Stimulated activated CD8-positive, alpha-beta memory T cell treated with anti-CD3 and anti-CD28 coated beads, Interleukin-7, amount 100 ng/mL, for 4 hours (primary cell): ENCODE measurements at places on chromosomes 2 and 18.

DNA sequence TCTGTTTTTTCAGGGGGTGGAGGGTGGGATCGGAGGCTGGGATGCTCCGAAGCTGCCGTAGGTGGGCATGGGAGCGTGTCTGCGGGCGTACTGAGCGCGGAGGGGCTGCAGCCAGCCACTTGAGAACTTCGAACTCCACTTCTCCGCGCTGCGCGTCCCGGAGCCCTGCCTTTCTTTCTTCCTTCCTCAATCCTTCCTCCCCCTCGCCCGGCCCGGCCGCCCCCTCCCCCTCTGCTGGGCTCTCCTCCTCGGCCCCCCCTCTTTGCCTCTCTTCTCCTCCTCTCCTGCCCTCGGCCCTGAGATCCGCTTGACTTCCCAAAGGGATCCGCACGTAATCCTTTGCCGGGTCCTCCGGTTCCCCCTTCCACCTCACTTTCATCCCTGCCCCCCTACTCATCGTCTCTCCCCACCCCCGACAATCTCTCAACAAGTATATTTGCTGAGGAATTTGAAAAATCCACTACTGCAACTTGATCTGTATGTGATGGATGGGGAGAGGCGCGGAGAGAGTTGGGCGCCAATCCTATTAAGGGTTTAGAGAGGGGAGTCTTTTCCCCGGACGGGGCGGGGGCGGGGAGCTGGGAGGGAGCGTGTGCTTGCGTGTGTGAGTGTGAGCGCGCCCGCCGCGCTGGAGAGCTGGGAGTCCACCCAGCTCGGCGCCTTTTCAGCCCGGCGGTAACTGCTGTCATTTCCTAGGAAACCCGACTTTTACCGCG is 1.1 kb downstream of the GLI2 start:
- DNase-seq = no peak

DNA sequence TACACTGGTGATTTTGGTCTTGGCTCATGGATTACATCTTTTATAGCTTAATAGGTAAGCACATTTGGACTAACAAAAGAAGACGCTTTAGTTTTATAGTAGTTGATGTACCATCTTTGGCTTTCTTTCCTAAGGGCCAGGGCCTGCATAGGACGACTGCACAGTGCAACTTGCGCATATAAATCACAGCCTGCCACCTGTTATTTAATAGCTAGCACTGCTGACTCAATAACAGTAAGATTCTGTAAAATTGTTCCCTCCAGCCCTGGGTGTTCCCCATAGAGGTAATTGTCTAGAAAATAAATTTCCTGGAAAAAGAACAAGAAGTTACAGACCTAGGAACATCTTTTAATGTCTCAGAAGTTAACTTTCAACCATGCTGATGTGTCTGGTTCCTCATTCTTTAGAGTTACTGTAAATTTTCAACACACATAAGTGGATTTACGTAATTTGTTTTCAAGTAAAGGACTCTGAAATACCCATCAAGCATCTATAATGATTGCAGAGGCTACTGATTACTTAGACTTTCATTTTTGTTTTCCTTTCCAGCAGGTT is 594.2 kb upstream of the NXPH2 start:
- no peak for DNase-seq

GRCh38 chr2:165573534-165574461 is 104.3 kb downstream of the CSRNP3 start:
- no peak for DNase-seq

DNA sequence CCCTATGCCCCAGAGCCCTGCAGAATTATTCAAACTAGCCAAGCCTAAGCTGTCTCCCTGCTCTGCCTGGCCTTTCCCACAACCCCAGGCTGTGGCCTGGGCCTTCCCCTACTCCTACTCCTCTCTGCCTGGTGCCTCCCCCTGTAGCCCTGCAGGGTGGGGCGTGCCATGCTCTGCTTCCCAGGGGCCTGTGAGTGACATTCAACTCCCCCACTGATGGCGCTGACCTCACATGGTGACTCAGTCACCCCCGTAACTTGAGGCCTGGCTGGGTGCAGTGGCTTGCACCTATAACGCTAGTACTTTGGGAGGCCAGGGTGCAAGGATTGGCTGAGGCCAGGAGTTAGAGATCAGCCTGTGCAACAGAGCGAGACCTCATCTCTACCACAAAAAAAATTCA is 60.6 kb downstream of the KIF1A start:
- no peak for DNase-seq

DNA sequence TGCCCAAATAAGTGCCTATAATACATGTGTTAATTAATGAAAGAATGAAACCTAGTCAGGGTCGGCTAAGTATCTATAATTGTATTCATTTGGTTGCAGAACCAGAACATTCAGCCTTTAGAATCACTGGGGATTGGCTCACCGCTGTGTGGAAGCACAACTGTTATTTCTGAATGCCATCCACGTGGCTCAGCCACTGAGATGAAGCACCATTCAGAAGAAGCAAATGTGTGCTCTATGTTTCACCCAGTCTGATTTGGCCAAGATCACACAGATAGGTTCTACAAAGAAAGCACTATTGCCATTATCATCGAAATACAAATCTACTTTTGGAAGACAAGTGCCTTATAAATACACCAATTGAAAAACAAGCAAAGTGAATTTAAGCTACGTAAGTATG is 30.6 kb upstream of the SPOPL start:
- DNase-seq = no peak

GRCh38 chr18:75081486-75081885 is 127.5 kb downstream of the PTGR3 start:
- no peak for DNase-seq

- DNase-seq = no peak
These were observed 667.6 kb downstream of the STK39 start for GRCh38 chr2:167579826-167580225.

DNA sequence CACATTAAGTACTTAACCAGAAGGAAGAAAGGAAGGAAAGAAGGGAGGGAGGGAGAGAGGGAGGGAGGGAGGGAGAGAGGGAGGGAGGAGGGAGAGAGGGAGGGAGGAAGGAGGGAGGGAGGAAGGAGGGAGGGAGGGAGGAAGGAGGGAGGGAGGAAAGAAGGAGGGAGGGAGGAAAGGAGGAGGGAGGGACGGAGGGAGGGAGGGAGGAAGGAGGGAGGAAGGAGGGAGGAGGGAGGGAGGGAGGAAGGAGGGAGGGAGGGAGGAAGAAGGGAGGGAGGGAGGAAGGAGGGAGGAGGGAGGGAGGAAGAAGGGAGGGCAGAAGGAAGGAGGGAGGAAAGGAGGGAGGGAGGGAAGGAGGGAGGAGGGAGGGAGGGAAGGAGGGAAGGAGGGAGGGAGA is 363.3 kb downstream of the MBD2 start:
- no peak for DNase-seq

DNA sequence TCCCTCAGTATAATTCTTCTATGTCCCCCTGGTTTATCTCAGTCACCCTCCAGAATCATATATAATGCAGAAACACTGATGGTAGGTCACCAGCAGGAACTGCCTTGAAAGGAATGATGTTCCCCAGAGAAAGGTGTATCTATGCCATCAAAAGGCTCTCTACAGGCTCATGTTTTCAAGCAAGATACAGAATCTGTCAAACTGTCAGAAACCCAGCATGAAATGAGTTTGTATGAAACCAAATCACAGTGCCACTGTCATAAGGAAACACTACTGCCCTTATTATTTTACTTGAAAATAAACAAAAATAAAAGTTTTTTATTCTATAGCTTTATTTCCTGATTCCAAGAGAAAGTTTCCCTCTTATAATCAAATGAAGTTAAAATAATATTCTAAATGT is 1064.5 kb upstream of the DDX18 start:
- DNase-seq = no peak

GRCh38 chr2:196268538-196269338 is 97.4 kb upstream of the STK17B start:
- no peak for DNase-seq

GRCh38 chr2:198004173-198004572 is 199.8 kb downstream of the PLCL1 start:
- DNase-seq = no peak

DNA sequence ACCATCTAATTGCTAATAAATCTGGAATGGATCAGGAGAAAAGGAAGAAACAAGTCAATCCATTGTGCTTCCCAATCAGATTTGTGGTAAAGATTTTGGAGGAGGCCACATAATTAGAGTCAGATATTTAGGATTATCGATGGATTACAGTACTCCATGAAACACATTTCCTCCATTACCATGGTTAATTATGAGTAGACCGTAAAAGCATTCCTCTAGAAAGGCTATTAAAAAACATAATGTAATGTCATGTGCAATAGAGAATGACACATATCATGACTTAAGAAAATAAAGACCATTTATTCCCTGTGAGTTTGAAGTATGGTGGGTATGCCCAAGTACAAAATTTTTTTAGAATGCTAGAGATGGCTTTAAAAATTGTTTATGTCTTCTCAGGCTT is 96.1 kb downstream of the ITGA4 start:
- DNase-seq = no peak

DNA sequence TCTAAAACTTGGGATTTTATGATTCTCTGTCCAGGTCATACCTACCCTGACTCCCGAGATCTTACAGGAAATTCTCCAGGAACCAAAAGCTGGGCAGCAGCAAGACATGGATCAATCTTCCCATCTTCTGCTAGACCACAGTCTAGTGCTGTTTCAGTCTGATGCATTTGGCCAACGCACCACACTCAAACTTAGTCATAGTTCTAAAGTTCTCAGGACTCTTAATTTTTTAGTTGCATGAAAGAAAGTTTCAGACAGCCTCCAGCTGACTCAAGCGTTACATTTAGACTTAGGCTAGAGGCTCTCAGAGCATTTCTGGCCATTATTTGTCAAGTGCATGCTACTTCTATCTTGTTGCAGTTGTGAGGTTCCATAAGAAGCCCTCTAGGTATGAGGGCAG is 230.1 kb upstream of the CCDC150 start:
- no peak for DNase-seq

DNA sequence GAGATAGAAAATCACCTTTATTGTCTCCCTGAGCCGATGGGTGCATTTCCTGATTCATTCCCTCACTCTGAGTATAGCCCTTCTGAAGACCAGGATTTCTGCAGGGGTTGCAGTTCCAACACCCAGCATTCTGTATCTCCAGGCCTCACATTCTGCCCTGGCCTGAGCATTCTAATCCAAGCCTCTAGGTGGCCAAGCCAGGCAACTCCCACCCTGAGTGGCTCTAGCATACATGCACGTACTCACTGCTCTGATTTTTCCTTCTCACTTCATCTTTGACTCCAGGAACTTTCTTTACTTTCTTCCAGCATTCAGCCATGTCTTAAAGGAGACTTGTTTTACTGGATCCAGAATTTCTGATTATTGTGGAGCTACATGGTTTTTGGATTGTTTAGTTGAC is 100.7 kb upstream of the STK39 start:
- DNase-seq = no peak

DNA sequence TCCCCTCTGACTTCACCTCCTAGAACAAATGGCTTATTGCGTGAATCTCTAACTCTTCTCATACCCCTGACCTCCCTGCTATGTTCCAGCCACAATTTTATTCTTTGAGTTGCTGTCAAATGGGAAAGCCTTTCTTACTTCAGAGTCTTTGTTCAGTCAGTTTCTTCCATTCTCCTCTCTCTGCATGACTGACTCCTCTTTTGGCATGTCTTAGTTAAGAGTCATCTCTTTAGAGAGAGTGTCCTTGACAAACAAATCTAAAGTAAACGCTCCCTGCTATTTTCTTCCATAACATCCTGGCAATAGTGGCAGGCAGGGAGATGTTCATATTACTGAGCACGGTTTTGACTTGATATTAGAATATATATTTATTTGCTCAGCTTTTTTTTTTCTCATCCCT is 170.7 kb upstream of the ERBB4 start:
- DNase-seq = no peak

DNA sequence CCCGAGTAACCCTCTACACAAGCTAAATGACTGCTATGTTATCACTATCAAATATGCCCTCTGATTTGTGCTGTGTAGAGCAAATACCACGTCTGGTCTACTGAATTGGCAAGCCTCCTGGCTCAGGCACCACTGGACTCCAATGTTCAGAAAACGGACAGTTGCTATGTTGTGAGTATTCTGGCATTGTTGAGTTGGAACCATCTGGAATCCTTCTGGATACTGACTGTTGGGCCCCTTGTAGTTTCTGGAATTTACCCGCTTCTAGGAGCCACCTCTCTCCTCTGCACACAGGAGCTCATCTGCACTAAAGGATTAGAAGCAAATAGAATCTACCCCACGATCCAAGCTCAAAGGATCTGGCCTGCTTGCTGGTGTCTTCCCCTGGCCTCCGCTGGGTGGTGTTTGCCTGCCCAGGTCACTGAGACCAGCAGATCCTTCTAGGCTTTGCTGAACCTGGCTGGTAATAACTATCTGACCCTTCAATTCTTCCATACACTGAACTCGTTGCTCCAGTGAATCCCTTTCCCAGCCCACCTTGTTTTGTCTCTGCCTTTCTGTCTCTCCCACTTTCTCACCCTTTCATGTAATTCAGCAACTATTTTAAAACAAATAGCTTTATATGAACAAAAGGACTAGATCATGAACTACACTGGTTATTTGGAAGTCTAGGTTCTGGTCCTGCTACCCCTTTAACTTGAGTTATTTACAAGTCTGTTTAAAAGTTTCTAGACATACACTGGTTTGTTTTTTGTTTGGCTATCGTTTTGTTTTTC is 2.1 kb upstream of the HAAO start:
- no peak for DNase-seq

DNA sequence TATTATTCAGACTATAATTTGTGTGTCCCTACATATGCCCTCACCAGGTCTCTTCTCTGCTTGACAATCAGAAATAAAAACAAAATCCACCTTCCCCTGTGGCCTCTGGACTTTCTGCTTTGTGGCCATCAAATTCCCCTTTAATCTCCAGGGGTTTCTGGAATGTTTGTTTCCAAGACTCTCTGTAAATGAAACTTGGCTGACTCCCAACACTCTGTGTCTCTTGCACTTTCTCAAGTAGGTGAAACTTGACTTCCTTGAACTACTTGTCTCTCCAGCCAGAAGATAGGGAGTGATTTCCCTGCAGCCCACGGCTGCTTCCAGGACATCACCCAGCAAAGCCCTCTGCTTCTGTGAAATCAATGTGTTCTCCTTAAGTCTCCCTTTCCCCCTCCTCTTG is 54.1 kb upstream of the AQP4 start:
- no peak for DNase-seq

DNA sequence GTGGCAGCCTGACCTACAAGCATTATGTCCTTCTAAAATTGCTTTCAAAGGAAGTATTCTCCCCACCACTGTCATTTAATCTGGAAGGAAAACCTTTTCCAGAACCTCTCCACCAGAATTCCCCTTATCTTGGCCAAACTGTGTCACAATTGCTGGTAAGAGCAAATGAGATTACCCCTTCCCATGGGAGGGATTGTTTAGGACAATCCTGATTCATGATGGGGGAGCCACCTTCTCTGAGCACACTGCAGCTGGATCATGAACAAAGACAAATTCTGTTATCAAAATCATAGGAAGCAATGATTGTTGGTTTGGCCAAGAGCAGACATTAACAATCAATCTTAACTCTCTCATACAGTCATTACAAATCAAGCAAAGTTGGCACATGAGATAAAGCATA is 18.1 kb upstream of the ATOH8 start:
- DNase-seq = no peak

DNA sequence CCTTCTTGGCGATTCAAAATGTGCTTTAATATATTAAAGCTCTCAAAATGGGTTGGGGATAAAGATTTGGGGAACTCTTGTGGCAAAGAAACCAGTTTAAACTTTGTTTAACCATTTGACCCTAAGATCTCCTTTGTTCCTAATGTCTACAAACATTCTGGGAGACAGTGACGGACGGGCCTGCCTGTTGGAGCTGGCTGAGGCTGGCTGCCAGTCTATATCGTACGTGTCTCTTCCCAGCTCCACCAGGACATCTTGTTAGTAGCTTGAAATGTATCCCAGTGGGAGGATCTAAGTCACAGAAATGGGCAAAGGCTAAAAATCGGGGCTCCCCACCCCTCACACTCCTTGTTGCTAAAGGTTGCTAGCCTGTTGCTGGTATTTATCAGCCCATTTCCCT is 30.7 kb downstream of the ZNF532 start:
- DNase-seq = no peak
